ENCODE measurements at places on chromosomes 2 and 18. TPM values are rescaled to one million over a fixed set of nuclear protein-coding genes. Genes with fewer than 3 reads are reported as not detected.

The SKOR2 gene
- not detected for total RNA-seq

The CERKL gene
- not detected for total RNA-seq

The RAB3GAP1 gene
- 35.6 TPM for total RNA-seq

The COL4A3 gene
- 0.11 TPM for total RNA-seq

The RAMP1 gene
- total RNA-seq = 2.6 TPM

DNA sequence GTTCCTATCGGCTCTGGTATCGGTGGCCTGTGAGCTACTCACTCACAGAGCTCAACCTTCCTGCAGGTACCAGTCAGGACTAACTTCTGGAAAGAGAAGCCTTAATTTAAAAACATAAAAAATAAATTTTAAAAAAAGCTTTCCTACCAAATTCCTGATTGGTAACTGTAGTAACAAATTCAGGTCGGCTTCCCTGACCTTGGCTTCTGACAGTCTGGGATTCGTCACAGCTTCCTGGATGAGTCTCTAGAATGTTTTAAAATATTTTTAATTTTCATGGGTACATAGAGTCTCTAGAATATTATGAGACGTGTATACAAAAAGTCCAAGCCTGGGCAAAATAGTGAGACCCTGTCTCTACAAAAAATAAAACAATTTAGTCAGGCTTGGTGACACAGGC, 45.0 kb upstream of the MTCL1 start:
- no peak overlapping the region for H3K4me3 ChIP-seq
- no peak overlapping the region for H3K27ac ChIP-seq
- no peak for DNase-seq
- H3K36me3 ChIP-seq = no peaks in the 10 kb centered on the region
- H3K27me3 ChIP-seq = no peaks in the 10 kb centered on the region

The IL36A gene
- total RNA-seq = 164 TPM

DNA sequence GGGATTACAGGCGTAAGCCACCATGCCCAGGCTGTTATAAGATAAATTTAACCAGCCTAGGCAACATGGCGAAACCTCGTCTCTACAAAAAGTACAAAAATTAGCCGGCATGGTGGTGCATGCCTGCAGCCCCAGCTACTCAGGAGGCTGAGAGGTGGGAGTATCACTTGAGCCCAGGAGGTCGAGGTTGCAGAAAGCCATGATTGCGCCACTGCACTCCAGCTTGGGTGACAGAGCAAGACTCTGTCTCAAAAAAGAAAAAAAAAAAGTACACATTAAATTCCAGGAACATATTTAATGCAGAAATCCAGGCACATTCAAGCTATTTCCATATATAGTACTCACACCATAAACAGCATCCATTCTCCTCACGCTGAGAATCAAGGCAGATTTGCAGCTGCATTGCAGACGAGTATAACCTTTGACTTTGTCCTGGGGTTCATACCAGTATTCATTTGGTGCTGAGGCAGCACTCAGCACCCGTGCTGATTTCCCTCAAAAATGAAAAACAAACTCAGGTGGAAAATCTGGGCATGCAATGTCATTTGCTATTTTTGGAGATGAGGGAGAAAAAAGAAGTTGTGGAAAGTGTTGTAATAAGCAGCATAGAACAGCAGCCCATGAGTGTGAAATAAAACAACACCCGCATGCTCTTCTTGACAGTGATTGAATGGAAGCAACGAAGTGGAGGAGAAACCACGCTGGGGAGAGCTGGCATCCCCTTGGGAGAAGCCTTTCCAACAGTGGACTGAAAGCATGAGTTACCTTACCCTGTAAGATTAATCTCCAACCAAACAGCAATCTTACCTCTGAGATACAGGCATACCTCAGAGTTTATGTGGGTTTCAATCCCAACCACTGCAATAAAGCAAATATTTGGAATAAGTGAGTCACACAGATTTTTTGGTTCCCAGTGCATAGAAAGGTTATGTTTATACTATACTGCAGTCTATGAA, 46.8 kb upstream of the ANXA4 start:
- no peak overlapping the region for H3K4me3 ChIP-seq
- peaks cover 51% of the 10 kb centered on the region for H3K4me1 ChIP-seq
- no peak for DNase-seq
- H3K36me3 ChIP-seq = no peaks in the 10 kb centered on the region
- H3K27ac ChIP-seq = no peak overlapping the region
- H3K27me3 ChIP-seq = no peaks in the 10 kb centered on the region

The PDE1A gene
- 4.1 TPM for total RNA-seq

DNA sequence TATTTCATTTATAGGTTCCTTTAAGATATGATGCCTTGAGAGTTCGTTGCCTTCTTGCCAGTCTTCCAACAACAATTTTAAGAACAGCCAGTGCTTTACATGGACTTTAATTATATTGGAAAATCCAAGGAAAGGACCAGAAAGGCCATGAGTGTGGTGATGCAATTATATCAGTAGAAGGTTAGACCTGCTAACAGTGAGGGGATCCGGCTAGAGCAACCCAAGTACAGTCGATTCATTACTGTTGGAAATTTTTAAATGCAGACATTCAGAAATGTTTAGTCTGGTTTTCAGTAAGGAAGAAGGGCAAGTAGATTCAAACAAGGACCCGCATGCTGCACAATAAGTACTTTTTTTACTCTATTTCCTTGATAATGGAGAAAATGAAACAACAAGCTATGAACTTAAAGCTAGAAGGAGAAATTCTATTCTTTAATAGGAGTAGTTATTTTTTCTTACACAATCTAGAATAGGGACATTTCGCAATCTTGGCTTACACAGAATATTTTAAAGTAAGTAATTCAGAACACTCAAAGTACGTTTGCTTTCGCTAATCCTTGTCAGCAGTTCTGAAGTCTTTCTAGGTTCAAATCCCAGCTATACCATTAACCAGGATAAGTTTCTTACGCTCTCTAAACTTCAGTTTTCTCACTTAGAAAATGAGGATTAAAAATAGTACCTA, 405.5 kb downstream of the MEIS1 start:
- H3K4me3 ChIP-seq = no peak overlapping the region
- H3K36me3 ChIP-seq = no peaks in the 10 kb centered on the region
- H3K4me1 ChIP-seq = peaks cover 6% of the 10 kb centered on the region

Measured in esophagus squamous epithelium (tissue), 5 donors.